ENCODE measurements at places on chromosomes 5 and 9. TPM values are rescaled to one million over a fixed set of nuclear protein-coding genes. Genes with fewer than 3 reads are reported as not detected.
A peak's percentile ranks its signal among the peaks of the same experiment; 100 is the strongest.

The ARSI gene
- not detected for total RNA-seq

The C9 gene
- total RNA-seq = not detected

The TMEM215 gene
- total RNA-seq = not detected

The PCDHA6 gene
- not detected for total RNA-seq

The PCDHGA8 gene
- total RNA-seq = not detected

The FST gene
- total RNA-seq = not detected

The PAX5 gene
- total RNA-seq = 0.05 TPM

The GKAP1 gene
- 3.8 TPM for total RNA-seq

The IL12B gene
- total RNA-seq = not detected

DNA sequence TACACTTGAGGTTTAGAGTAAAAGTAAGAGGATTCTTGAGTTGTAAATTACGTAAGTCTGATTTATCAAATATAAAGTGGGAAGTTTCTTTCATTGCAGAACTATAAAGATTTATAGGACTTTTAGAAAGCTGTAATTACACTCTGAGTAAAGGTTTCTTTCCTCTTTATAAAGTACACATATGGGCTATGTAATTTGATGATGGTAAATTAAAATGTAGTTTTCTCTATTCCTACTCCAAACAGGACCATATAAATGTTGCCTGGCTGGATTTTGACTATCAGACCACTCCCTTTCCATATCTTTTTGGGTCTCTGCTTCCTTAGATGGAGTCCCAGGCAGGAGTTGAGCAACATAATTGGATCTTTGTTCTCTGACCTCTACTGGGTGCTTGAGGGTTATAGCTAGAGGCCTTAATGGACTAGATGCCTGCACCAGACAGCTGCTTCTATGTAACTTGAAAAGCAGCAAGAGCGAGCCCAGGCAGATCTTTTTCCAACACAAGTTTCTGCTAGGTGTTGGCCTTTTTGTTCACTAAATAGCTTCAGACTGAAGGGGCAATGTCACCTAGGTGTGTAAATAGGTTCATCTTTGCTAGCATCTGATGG lies 11.4 kb upstream of the TEX48 start:
- H3K4me1 ChIP-seq = peaks cover 95% of the 10 kb centered on the region
- H3K27ac ChIP-seq = peak overlapping the region; percentile 93
- DNase-seq = no peak
- H3K4me3 ChIP-seq = no peak overlapping the region

- H3K4me1 ChIP-seq = no peaks in the 10 kb centered on the region
- no peaks in the 10 kb centered on the region for H3K36me3 ChIP-seq
- no peak overlapping the region for H3K4me3 ChIP-seq
- no peak for DNase-seq
These were observed 220.3 kb downstream of the SEMA5A start for GRCh38 chr5:9325549-9325948.

GRCh38 chr5:158050421-158050820 lies 191.5 kb upstream of the CLINT1 start:
- H3K4me3 ChIP-seq = no peak overlapping the region
- H3K27ac ChIP-seq = no peak overlapping the region
- no peaks in the 10 kb centered on the region for H3K36me3 ChIP-seq
- no peaks in the 10 kb centered on the region for H3K4me1 ChIP-seq

- no peak overlapping the region for H3K27ac ChIP-seq
- no peaks in the 10 kb centered on the region for H3K36me3 ChIP-seq
- H3K4me3 ChIP-seq = no peak overlapping the region
- peaks cover 1% of the 10 kb centered on the region for H3K27me3 ChIP-seq
- peaks cover 14% of the 10 kb centered on the region for H3K4me1 ChIP-seq
- no peak for DNase-seq
These were observed 172.5 kb upstream of the OTULINL start for GRCh38 chr5:14408969-14409586.

GRCh38 chr9:35656831-35657545 lies 831 bp downstream of the RMRP start:
- H3K27ac ChIP-seq = peak overlapping the region; percentile 94
- H3K36me3 ChIP-seq = peaks cover 33% of the 10 kb centered on the region
- peaks cover 4% of the 10 kb centered on the region for H3K27me3 ChIP-seq
- H3K4me3 ChIP-seq = peak overlapping the region; percentile 93
- H3K4me1 ChIP-seq = peaks cover 58% of the 10 kb centered on the region

DNA sequence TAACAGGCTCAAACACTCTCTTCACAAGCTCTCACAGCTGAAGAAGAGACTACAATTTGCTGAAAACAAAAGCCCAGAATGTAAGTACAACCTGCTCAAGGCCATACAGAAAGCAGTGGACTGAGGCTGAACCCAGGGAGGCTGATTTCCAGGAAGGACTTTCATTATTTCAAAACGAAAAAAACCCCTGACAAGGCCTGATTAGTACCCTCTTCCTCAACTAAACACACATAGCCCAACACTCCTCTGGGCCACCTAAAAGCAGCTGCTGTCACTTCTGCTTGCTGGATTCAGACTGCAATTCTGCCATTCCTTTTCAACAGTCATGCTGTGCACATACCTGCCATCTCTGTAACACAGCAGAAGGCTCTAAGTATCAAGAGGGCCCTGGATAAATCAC lies 18.2 kb downstream of the NRG2 start:
- H3K27ac ChIP-seq = no peak overlapping the region
- H3K36me3 ChIP-seq = no peaks in the 10 kb centered on the region
- H3K4me3 ChIP-seq = no peak overlapping the region
- H3K4me1 ChIP-seq = no peaks in the 10 kb centered on the region

GRCh38 chr5:148859703-148860102 lies 33.3 kb downstream of the ADRB2 start:
- peaks cover 11% of the 10 kb centered on the region for H3K36me3 ChIP-seq
- H3K27ac ChIP-seq = no peak overlapping the region
- peaks cover 29% of the 10 kb centered on the region for H3K4me1 ChIP-seq
- H3K27me3 ChIP-seq = peaks cover 2% of the 10 kb centered on the region
- no peak overlapping the region for H3K4me3 ChIP-seq

GRCh38 chr5:176818391-176819098 lies 8.2 kb downstream of the UNC5A start:
- H3K36me3 ChIP-seq = no peaks in the 10 kb centered on the region
- peaks cover 56% of the 10 kb centered on the region for H3K27me3 ChIP-seq
- H3K4me1 ChIP-seq = peaks cover 13% of the 10 kb centered on the region
- peak overlapping the region; percentile 12 for H3K4me3 ChIP-seq

GRCh38 chr5:4413996-4414395 lies 726.1 kb upstream of the ADAMTS16 start:
- H3K27me3 ChIP-seq = no peaks in the 10 kb centered on the region
- DNase-seq = no peak
- no peaks in the 10 kb centered on the region for H3K36me3 ChIP-seq
- H3K27ac ChIP-seq = no peak overlapping the region

GRCh38 chr5:157177953-157178352 lies 2.7 kb upstream of the ITK start:
- H3K36me3 ChIP-seq = peaks cover 27% of the 10 kb centered on the region
- peaks cover 60% of the 10 kb centered on the region for H3K4me1 ChIP-seq
- peak overlapping the region; percentile 99 for H3K27ac ChIP-seq

DNA sequence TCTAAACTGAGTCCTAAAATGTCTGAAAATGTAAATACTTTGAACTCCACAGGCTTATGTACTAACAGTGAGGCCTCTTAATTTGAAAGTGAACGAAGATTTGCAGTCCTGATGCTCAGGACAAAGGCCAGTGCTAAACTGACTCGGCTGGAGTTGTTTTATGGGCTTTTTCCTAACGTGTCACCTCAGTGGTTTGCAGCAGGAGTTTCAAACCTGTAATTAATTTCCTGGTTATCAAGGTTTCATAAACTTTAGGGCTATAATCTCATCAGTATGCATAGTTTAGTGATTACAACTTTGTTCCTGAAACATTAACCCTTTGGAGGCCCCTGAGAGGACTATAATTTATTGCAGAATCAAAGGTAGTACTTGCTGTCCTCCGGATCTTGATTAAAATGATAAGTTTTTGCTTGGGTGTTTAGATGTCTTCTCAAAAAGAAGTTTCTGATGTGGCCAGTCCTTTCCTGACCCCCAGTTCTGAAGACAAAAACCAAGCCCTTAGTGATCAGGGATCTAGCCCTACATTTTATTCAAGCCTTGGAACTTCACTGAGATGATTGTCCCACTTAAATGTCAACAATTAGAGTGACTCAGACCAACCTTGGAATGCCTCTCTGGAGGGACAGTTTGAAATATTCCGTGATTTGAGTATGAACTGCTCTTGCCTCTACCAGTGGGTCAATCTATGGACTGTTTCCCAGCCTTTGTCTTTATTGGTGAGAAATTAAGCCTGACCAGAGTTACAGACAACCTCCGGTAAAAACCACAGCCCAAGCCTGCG lies 11.1 kb upstream of the S100Z start:
- H3K27me3 ChIP-seq = peaks cover 6% of the 10 kb centered on the region
- H3K4me1 ChIP-seq = no peaks in the 10 kb centered on the region
- no peak overlapping the region for H3K27ac ChIP-seq
- no peak for DNase-seq

- H3K4me1 ChIP-seq = no peaks in the 10 kb centered on the region
- no peak overlapping the region for H3K4me3 ChIP-seq
These were observed 294.5 kb upstream of the TAS2R1 start for GRCh38 chr5:9924614-9925013.

- no peak for DNase-seq
- H3K27me3 ChIP-seq = no peaks in the 10 kb centered on the region
- H3K4me3 ChIP-seq = no peak overlapping the region
- no peak overlapping the region for H3K27ac ChIP-seq
- H3K36me3 ChIP-seq = no peaks in the 10 kb centered on the region
- no peaks in the 10 kb centered on the region for H3K4me1 ChIP-seq
These were observed 162.8 kb downstream of the KCTD16 start for GRCh38 chr5:144333336-144333920.

GRCh38 chr9:135186248-135187164 lies 99.0 kb downstream of the OLFM1 start:
- no peak overlapping the region for H3K27ac ChIP-seq
- no peaks in the 10 kb centered on the region for H3K4me1 ChIP-seq
- no peak for DNase-seq
- no peak overlapping the region for H3K4me3 ChIP-seq

DNA sequence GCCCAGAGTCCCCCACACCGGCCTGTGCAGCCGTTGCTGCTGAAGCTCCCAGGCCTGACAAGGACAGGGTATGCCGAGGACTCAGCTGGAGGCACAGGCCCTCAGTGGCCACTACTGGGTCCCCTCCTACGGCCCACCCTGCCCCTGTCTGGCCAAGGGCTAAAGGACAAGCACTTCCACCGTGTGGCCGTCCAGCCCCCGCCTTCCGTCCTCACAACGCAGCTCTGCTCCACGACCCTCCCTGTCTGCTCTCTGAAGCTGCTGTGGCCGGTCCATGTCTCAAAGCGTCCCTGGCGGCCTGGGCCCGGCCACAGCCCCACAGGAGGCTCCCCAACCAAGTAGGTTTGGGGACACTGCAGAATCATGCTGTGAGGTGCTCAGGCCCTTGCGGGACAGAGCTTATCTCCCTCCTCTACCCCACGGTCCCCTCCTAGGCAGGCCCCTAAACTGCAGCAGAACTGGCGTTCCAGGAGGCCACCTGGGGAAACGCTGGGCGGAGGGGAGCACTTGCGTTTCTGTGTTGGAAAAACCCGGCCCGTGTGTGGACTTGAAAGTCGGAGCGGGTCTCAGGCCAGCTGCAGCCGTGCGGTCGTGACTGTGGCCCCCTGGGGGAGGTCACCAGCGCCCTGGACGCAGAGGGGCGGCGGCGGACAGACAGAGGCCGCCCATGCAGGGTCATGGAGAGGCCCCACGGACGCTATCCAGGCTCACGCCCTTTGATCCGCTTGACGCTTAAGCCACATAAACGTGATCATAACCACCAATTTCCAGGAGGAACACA lies 45.6 kb downstream of the NKD2 start:
- no peak for DNase-seq
- H3K4me1 ChIP-seq = no peaks in the 10 kb centered on the region
- H3K4me3 ChIP-seq = no peak overlapping the region
- no peaks in the 10 kb centered on the region for H3K36me3 ChIP-seq

DNA sequence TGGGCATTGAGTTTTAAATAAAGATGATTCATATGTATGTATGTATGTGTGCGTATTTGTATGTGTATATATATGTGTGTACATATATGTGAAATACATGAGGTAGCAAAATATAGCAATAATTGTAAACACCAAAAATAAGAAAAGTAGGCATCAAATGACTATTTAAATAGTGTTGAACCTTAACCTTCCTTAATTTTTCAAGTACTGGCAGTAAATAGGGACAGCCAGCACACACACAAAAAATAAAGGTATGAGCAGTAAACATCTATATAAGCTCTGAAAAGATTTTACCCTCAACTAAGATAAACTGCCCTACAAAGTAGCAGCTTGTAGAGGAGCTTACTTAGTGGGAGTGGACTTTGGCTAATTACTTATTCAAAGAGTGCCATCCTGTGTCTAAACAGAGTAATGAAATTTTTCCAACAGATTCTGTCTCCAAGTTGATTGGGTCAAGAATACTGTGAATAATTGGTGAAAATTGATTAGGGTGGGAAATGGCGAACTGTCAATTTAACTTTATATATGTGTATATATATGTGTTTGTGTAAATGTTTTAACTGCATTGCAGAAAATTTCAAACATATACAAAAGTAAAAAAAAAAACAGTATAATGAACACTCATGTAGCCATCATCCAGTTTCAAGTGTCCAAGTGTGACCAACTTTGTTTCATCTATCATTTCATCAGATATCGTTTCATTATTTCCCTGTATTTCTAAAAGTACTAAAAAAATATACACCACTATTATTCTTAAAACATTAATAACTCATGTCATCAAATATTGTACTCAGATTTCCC lies 2.0 kb upstream of the ADAMTS6 start:
- H3K27ac ChIP-seq = peak overlapping the region; percentile 24
- H3K27me3 ChIP-seq = no peaks in the 10 kb centered on the region
- H3K4me3 ChIP-seq = no peak overlapping the region
- H3K36me3 ChIP-seq = no peaks in the 10 kb centered on the region

- H3K4me1 ChIP-seq = no peaks in the 10 kb centered on the region
- H3K36me3 ChIP-seq = no peaks in the 10 kb centered on the region
- H3K4me3 ChIP-seq = no peak overlapping the region
- H3K27ac ChIP-seq = no peak overlapping the region
- DNase-seq = no peak
- H3K27me3 ChIP-seq = no peaks in the 10 kb centered on the region
These were observed 27.5 kb upstream of the BOD1 start for GRCh38 chr5:173643964-173644363.

DNA sequence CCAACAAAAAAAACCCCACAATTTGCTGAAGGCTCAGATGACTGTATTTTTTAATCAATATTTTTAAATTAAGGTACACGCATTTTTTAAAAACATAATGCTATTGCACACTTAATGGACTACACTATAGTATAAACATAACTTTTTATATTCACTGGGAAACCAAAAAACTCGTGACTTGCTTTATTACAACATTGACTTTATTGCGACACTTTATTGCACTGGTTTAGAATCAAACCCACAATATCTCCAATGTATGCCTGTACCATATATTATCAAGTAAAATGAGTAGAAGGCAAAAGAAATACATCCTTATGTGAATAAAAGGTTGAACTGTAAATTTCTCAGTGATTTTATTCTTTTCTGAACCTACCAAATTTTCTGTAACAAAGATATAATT lies 53.7 kb downstream of the RICTOR start:
- no peak overlapping the region for H3K4me3 ChIP-seq
- peaks cover 38% of the 10 kb centered on the region for H3K4me1 ChIP-seq
- no peak overlapping the region for H3K27ac ChIP-seq
- H3K36me3 ChIP-seq = peaks cover 62% of the 10 kb centered on the region
- H3K27me3 ChIP-seq = no peaks in the 10 kb centered on the region

Data from activated CD4-positive, alpha-beta memory T cell treated with anti-CD3 and anti-CD28 coated beads, Interleukin-2, amount 10 ng/mL, durations not matched to agents 7 days and 5 days (primary cell).